ENCODE measurements at places on chromosomes 13 and 19.

DNA sequence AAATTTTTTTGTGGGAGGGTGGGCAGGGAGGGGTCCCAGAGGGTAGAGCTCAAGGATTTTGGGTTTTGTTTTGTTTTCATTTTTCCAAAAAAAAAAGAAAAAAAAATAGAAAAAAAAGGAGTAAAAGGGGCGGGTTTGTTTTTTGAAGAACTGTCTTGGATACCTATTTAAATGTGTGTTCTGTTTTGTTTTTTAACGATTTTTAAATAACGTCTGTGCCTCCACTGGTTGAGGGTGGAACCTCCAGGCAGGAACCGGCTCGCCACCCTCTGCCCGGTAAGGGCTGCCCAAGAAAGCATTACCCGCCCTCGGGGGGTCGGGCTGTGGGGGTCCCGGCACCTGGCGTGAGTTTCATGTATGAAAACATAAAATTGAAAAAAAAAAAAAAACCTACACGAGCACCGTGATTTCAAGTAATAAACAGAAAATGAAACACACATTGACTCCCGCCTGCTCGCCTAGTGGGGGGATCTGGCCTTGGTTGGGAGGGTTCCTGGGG, 10.4 kb downstream of the MIDN start:
- peak; percentile 43 for DNase-seq

- no peak for DNase-seq
Observed at GRCh38 chr13:41418027-41418426, 39.3 kb upstream of the RGCC start.

DNA sequence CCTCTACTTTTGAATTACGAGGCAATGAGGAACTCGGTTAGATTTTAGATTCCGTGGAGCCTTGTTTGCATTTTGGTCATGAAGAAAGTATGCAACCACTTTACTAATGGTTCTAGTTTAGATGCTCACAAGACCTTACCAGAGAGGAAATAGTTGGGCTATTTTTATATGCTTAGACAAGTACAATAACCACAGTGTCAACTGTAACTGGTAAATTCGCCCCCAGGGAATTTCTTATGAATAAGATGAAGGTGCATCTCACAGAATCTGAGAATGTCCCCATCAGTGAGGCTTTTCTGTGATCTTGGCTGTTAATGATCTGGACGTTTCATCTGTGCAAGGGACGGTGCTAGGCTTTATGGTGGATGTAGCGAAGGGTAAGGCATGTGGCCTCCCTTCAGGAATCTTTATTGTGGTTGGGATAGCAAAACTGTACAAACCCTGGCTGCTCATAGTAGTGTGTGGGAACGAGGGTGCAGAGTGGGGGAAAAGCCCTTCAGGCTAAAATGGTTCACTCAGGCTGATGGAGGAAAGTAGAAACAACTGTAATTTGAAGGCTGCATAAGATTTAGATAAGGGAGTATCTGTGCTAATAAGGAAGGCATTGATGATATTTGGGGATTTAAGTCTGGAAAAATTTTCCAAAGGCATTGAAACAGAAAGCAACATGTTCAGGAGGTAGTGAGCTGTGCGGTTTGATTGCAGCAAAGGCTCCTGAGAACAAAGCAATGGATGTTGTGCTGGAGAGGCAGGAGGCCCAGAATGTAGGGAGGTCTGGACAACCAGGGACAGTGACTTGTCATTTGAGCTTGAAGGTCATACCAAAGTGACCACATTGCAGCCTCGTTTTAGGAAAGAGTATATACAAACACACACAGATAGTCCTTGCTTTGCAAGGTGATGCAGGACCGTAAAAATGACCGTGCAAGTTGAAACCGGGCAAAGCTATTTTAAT, 28.4 kb downstream of the UBAC2 start:
- DNase-seq, result no peak

DNA sequence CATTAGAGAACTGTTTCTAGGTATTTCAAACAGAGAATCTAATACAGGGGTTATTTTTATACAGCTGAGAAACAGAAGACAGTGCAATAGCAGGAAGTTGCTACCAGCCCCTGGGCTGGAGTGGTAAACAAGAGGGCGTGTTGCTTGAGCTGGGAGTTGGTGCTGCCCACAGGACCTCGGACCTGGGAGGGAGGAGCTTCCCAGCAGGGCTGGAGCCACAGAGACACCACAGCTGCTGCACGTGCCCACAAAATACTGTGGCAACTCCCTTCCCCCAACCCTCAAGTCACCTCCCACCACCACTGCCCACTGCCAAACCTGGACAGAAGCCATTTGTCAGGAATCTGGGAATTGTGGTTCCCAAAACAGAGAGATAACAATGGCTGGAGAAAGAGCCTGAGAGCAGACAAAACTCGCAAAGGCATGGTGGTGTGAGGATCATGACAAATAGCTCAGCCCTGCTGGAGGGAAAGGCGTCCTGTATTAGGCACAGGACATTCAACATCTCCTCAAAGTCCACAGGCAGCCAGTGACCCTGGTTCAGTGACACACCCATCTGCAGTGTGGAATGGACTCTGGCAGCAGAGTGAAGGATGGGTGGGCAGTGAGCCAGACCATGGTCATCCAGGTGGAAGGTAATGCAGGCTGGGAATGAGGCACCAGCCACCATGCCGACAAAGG, 57.2 kb downstream of the SPATA13 start:
- peak; percentile 63 for DNase-seq

- peak; percentile 57 for DNase-seq
Observed at GRCh38 chr19:31304831-31305312, 44.4 kb downstream of the TSHZ3 start.

DNA sequence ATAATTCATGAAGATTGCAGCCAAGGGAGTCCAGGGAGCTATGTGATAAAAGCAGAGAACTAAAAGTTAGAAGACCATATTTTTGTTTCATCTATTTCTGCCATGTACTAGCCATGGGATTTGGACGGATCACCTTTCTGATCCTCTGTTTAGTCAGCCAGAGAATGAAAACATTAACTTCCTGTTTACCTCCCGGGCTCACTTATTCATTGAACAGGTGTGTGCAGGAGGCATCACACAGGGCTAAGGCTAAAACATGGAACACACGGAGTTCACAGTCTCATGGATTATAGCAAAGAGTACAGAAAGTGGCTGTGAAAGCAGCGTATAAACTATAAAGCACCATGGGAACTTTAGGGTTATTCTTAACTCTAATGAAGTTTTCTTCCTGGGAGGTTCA, 96.8 kb downstream of the GPR12 start:
- no peak for DNase-seq

DNA sequence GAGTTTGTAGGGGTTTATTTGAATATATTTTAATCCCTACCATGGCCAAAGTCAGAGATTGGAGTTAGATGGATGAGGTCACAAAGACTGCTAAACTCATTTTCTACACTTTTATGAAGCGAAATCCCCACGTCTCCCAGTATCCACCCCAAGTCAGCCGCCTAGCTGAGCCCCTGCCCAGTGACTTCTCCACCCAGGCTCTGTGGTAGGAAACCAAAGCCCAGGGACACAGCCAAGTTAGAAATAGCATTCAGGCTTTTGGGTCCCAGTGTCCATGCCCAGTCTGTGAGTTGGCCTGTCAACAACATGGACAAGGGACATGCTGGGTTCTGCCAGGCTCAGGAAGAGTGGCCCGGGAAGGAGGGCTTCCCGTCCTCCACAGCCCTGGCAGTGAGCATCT, 474.0 kb downstream of the FOXO1 start:
- no peak for DNase-seq

- peak; percentile 79 for DNase-seq
Observed at GRCh38 chr19:51417107-51417809, at the start of gene SIGLEC10. SIGLEC10 (minus strand) TSS chr19:51417642; CDS start chr19:51417581, 61 bp downstream.

GRCh38 chr19:21432590-21432989, 35.7 kb downstream of the ZNF493 start:
- no peak for DNase-seq

- no peak for DNase-seq
Observed at GRCh38 chr19:44055870-44056269, 4.0 kb downstream of the ZNF223 start.

GRCh38 chr19:57110592-57111328, 9.0 kb upstream of the USP29 start:
- DNase-seq, result peak; percentile 11

- DNase-seq, result peak; percentile 26
Observed at GRCh38 chr19:40144947-40145748, 46.1 kb upstream of the MAP3K10 start.

GRCh38 chr13:41961466-41961760, 504 bp upstream of the VWA8 start:
- no peak for DNase-seq

GRCh38 chr19:35963514-35963913, 27.3 kb downstream of the LRFN3 start:
- DNase-seq, result peak; percentile 78

DNA sequence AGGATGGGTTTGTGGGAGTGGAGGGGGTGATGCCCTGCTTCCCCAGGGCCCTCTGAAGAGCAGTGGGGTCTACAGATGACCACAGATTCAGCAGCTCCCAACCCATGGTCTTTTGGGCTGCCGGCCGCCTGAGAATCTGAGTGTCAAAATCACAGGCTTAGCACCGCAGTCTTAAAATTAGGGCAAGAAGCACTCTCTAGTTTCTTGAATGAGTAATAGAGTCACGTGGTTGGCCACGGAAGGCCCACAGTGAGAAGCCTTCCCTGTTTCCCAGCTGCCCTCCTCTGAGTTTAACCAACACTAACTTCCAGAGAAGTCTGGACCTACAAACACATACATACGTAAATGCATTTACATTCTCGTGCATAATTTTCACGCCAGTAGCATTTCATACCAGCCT, 5.2 kb downstream of the PRMT1 start:
- DNase-seq, result no peak

DNA sequence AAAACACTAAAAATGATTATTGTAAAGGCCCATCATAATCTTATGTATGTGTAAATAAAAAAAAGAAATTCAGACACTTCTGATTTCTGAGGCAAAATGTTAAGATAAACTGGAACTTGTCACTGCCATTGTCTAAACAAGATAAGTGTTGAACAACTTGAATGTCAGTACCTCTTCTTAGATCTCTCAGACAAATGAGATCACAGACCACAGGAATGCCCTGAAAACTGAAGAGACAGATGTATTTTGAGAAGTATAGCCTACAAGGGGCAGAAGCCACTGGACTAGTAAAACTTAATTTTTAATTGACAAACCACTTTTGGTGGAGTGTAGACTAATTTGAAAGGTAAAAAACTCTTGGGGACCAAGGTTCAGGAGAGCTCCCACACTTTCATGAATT, 375.5 kb upstream of the SLITRK5 start:
- DNase-seq, result no peak

GRCh38 chr13:97423300-97424045, 10.5 kb upstream of the RAP2A start:
- DNase-seq, result no peak

All from hematopoietic multipotent progenitor cell treated with erythropoietin and hydrocortisone succinate and interleukin-3 and kit ligand, for 6 days (in vitro differentiated cells).